ENCODE measurements at places on chromosomes 4 and X.

- DNase-seq, result no peak
Measured at GRCh38 chr4:85094735-85095134, 128.2 kb upstream of the WDFY3 start.

DNA sequence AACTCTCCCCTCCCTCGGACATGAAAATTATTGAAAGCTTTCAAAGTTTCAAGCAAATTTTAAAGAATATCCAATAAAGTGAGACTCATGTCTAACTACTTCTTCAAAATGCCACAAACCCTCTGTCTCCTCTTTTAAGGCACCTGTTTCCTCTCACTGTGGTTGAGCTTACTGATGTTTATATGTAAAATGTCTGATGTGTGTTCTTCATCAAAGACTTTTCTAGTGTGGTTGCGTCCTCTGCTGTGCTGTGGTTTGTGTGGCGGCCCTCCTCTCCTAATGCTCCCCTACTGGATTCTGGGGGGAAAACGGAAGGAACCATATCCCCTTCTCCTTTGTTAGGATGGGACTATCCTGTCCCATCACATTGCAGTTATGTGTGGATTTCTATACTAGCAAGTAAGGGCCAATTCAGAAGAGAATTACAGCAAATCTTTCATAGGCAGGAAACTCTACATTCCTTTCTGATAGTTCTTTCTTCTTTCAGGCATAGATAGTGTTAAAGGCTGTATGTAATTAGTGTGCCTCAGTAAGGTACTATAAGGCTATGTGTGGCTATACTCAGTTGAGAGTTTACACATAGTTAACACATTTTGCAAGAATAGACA is 221.0 kb upstream of the GPRIN3 start:
- DNase-seq, result no peak

- peak; percentile 88 for DNase-seq
Measured at GRCh38 chr4:15004739-15005301, 2.5 kb downstream of the CPEB2 start.

- DNase-seq, result no peak
Measured at GRCh38 chr4:87003266-87003665, 68.5 kb downstream of the AFF1 start.

DNA sequence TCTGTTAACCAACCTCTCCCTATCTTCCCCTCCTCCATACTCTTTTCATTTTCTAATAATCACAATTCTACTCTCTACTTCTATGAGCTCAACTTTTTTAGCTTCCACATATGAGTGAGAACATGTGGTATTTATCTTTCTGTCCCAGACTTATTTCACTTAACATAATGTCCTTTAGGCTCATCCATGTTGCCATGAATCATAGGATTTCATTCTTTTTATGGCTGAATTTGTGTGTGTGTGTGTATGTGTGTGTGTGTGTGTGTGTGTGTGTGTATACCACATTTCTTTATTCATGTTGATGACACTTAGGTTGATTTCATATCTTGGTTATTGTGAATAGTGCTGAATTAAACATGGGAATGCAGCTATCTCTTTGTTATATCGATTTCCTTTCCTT is 37.4 kb downstream of the RUFY3 start:
- no peak for DNase-seq

DNA sequence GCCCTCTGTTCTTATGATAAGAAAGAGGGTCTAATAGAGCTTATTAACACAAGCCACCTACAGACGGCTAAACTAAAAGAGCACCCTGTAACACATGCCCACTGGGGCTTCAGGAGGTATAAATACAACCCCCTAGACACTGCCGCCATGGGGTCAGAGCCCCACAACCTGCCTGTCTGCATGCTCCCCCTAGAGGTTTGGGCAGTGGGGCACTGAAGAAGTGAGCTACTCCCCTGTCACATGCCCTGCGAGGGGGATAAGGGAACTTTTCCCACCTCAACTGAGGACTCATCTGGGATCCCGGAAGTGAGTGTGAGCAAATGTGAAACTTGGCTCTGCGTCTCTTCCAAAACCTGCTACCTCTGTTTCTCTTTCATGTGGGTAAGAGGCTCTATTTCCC is 334.5 kb downstream of the ADAM29 start:
- DNase-seq, result no peak

GRCh38 chrX:18702362-18703195 is 4.9 kb upstream of the PPEF1 start:
- DNase-seq, result peak; percentile 42

DNA sequence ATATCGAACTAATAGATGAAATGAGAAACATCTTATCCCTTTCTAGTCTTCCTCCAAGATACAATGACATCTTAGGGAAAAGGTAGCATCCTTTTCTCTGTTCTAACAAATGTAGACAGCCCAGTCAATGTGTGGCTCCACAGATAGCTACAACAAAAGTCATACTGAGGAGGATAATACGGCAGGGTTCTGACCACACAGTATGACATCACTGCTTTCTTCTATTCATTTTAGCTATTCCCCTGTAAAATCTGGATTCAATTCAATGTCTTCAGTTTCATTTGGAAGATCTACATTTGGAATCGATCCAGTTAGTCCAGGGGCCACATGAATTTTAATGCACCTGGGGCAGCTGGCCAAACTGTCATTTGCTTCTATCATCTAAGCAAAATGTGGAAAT is 51.4 kb downstream of the ENOX2 start:
- DNase-seq, result no peak

DNA sequence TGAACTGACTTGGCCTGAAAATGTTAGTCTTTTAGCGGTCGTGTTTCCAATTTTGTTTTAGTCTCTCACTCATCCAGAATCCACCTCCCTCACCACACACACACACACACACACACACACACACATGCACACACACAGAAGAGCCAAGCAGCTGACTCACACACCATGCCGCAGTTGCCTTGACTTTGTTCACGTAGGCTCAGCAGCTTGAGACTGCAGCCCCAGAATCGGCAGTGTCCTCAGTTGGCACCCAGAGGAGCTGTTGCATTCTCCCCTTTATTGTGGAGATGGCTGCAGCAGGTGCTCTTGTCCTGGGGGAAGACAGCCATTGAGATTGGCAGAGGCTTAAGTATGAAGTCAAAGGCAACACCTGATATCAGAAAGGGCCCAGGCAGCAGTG is 20.9 kb upstream of the XPNPEP2 start:
- peak; percentile 58 for DNase-seq

- DNase-seq, result no peak
Measured at GRCh38 chr4:74559853-74560252, 114.9 kb downstream of the AREG start.

DNA sequence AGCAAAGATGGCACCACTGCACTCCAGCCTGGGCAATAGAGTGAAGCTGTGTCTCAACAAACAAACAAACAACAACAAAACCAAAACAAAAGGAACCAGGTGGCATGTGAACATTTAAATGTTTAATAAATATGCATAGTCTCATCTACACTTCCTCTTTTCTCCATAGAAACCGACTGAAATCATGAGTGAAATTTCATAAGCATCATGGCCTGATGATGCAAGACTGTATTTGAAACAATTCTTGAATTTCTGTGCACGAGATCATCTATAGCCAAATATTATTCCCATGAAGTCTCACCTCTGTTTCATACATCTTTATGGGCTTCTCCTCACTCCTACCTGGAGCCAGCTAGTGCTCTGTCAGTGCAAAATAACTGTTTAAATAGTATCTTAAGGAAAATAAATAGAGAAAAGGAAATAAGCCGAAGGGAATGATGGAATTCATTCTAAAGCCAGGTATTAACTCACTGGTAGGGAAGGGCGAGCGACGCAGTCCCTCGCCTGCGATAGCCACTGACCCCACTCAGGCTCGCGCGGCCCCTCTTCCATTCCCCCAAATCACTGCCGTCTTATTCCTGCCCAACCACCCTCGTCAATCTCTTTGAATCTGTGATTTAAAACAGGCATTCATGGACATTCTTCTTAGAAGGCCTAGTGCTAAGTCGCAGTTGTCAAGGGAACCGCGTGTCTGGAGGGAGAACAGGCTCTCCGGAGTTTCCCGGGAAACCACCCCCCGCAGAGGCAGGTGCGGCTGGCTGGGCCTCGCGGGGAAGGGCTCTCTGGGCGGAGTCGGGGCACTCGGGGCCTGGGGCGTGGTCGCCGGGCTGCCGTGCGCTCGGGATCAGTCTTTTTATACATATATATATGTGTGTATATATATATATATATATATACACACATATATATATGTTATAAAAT is 52.4 kb upstream of the TRIM2 start:
- DNase-seq, result no peak

DNA sequence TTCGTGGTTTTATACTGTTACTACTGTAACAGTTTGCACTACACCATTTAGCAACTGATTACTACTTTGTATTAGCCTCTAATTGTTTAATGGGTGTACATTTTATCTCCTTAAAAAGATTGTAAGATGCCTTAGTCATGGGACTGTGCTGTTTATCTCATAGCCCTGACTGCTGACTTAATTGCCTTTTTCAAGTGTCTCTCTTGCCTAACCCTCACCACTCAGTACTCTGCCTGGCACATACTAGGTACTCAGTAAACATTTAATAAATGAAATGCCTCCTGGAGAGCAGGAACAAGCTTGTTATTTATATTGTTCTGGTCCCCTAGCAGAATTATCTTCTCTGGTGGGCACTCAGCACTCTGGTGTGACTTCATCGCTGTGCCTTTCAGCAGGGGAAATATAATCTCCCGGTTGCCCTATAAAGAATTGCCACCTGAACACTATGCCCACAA is 1.7 kb upstream of the STIM2 start:
- peak; percentile 10 for DNase-seq

GRCh38 chr4:15938182-15938581 is 358 bp downstream of the FGFBP1 start:
- DNase-seq, result peak; percentile 28

DNA sequence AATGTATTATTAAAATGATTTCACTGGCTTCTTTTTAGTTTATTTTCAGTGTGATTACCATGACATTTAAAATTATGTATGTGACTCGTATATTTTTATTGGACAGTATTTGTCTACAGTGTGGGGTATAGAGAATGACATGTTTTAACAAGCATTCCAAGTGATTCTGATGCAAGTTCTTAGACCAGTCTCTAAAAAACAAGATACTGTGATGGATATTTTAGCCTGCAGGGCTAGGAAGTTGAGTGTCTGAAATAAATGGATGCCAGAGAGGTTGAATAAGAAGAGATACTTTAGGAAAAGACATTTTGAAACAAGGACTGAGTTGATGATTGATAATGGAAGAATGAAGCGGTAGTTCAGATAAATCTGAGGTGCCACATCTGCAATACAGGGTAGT is 3.5 kb upstream of the MAD2L1 start:
- DNase-seq, result no peak

GRCh38 chr4:101349801-101350064 is 2.4 kb upstream of the PPP3CA start:
- peak; percentile 40 for DNase-seq

GRCh38 chr4:34158878-34159277 is 2085.4 kb downstream of the ARAP2 start:
- DNase-seq, result peak; percentile 86

DNA sequence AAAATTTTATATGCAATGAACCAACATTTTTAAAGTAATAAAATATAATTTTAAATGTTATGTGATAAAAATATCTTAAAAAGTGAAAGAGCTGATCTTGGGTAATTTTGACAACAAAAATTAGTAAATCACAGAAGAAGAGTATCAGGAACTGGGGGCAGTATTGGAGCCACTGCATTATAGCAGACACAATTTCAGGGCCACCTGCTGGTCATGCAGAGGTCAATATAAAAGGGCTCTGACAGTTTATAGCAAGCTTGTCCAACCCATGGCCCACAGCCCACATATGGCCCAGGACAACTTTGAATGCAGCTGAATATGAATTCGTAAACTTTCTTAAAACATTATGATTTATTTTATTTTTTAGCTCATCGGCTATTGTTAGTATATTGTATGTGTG is 13.0 kb upstream of the LEF1 start:
- DNase-seq, result peak; percentile 19

DNA sequence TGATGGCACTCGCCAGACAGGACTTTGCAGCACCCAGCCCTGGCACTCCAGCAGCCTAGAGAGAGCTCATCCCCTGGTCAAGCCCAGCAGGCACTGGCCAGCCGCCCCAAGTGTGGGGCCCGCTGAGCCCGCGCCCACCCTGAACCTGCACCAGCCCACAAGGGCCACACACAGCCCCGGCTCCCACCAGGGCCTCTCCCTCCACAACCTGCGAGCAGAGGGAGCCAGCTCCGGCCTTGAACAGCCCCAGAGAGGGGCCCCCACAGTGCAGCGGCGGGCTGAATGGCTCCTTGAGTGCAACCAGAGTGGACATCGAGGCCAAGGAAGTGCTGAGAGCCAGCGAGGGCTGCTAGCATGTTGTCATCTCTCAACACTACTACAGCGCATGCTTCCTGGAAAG is 34.4 kb upstream of the DEFB131A start:
- DNase-seq, result no peak

DNA sequence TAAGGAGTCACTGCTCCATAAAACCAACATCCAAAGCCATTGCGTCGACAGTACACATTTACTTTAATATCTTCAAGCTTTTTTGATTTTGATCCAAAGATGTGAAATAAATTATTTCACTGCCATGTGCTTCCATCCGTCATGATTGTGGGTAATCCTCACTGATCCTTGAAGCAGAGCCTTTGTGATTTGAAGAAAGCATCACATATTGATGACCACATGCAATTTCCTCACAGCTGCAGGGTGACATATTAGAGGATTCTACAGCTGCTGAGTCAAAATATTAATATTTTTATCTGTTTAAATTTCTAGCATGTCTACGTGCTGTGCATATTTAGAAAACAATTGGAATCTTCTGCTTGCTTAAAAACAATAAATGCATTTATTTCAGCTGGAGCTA is 196.8 kb upstream of the ANXA3 start:
- DNase-seq, result no peak

GRCh38 chr4:139934708-139935195 is 219.2 kb downstream of the MAML3 start:
- DNase-seq, result no peak

- no peak for DNase-seq
Measured at GRCh38 chrX:150569155-150569477, 695 bp downstream of the MTM1 start.

DNA sequence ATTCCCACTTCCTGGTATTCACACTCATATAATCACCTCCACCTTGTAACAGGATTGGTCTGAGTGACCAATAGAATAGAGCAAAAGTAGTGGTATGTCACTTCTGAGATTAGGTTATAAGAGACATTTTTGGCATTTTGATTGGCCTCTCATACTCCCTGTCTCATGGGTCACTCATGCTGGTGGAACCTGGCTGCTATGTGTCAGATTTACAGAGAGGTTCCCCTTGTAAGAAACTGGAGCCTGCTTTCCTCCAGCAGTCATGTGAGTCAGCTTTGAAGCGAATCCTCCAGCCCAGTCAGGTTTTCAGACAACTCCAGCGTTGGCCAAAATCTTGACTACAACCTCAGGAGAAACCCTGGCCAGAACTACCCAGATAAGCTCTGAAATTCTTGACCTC is 2.6 kb upstream of the OTUD4 start:
- peak; percentile 25 for DNase-seq

- DNase-seq, result no peak
Measured at GRCh38 chr4:10100734-10101216, 15.8 kb downstream of the WDR1 start.
